ENCODE measurements at places on chromosomes 11 and 22. TPM values are rescaled to one million over a fixed set of nuclear protein-coding genes. Genes with fewer than 3 reads are reported as not detected.
A peak's percentile ranks its signal among the peaks of the same experiment; 100 is the strongest.

Gene UCP3
- 0.99 TPM for total RNA-seq

- no peak for DNase-seq
Measured at GRCh38 chr11:91591021-91591420, 633.6 kb upstream of the FAT3 start.

Gene KCTD14
- 3.5 TPM for total RNA-seq

DNA sequence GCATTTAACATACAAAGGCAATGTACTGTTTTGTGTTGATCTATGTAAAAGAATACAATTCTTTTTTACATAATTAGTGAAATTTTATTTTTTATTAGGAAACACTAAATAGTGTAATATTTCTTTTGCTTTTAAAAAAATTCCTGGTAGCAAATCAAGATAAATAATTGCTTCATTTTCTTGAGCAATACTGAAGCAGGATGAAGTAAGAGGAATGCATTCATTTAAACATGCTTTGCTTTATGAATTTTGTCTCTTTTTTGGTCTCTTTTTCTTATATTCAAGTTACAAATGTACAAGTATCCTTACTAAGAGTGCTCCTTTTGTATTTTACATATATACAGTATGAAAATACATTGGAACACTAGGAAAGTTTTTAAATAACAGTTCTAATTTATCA, 144.4 kb upstream of the TEAD1 start:
- no peak for DNase-seq

DNA sequence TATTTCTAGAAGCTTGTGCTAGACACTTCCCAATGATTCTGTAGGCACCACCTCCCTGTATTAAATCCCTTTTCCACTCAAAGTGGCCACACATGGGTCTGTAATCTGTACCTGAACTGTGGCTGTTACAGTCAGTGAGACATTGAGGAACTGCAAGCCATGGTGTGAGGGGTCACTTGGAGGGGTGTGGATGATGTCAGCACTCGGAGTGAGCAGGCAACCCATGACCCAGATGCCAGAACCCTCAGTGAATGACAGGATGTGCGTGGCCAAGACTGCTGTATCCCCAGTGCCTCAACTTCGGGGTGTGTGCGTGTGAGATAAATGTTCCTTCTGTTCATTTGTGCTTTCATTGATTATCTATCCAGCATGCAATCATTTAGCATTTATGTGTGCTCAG, 14.7 kb upstream of the SHANK3 start:
- DNase-seq: no peak

GRCh38 chr11:94897330-94897768, 76.0 kb downstream of the CWC15 start:
- DNase-seq: peak; percentile 21

Gene PITPNB
- 33.5 TPM for total RNA-seq

- peak; percentile 2 for DNase-seq
Measured at GRCh38 chr11:79940974-79941735, 500.3 kb upstream of the TENM4 start.

- peak; percentile 79 for DNase-seq
Measured at GRCh38 chr11:110376711-110377324, 52.9 kb upstream of the FDX1 start.

GRCh38 chr11:3359092-3359824, 19.7 kb downstream of the ZNF195 start:
- DNase-seq: no peak

Gene ACAD8
- 20.8 TPM for total RNA-seq

DNA sequence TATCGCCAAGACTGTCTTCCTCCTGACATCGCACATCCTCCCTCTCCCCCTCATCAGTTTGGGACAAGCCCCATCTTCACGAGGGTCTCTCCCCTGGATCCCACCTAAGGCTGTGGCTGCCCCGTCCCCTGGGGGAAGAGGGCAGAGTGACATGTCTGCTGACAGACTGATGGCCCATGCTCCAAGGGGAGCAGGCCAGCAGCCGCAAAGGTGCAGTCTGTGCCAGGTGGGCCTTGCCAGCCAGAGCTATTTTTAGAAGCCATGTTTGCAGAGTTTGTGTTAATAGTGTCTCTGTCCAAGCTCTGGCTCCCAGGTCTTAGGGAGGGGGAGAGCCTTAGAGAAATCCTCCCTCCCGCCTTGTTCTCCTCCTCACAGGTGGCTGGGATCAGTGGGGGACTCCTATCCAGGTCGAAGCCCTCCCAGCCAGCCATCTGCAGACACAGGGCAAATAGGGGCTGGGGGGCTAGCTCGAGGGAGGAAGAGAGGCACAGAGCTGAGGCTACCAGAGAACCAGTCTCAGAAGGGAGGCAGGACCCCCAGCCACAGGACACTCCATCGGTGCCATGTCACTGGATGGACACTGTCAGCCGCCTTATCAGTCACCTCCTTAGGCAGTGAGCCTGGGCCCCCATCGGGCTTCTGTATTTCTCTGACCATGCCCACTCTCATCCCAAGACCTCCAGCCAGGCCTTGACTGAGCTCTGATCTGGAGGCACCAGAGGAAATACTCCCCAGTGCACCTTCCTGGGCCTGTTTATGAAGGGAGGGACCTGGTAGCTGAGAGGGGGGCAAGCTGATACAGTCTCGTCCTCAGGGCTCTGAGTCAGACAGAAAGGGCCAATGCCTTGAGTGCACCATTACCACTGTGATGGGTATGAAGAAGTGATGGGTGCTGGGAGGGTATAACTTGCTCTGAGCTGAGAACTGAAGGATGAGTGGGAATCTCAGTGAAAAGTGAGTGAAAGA, 49.3 kb downstream of the CHRDL2 start:
- DNase-seq: no peak

Gene C11orf86
- total RNA-seq: not detected

Gene DEFB131B
- not detected for total RNA-seq

Gene ZBED5
- total RNA-seq: 27.8 TPM

Gene HRAS
- total RNA-seq: 219 TPM

- DNase-seq: no peak
Measured at GRCh38 chr11:100612766-100613165, 74.3 kb upstream of the ARHGAP42 start.

Gene CYB5R2
- 11.3 TPM for total RNA-seq

GRCh38 chr22:22703715-22704114, 59.3 kb downstream of the GGTLC2 start:
- no peak for DNase-seq

GRCh38 chr11:129023968-129024676, 81.5 kb upstream of the TP53AIP1 start:
- peak; percentile 91 for DNase-seq

Gene TMA7B
- not detected for total RNA-seq

Gene GVQW3
- total RNA-seq: 1.3 TPM

Gene DKK3
- 299 TPM for total RNA-seq

GRCh38 chr11:71456294-71456693, 3.3 kb downstream of the NADSYN1 start:
- DNase-seq: no peak

GRCh38 chr11:24678703-24679348, 182.0 kb downstream of the LUZP2 start:
- DNase-seq: no peak

DNA sequence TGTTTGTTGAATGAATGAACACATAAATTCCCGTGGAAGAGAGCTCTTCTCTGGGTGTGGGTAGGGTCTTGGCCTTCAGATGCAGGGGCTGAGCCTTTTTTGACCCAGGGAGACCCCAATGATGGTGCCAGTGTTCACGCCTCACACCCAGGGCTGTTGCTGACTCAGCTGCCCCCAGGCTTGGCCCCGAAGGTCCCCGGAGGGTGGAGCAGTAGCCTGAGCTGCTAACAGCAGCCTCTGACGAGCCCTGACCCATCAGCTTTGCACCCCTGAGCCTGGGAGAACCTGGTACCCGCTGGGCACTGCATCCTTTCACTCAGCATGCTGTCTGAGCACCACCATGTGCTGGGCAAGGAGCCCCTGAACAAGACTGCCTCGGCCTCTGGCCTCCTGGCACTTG, 23.9 kb downstream of the NFAM1 start:
- no peak for DNase-seq

Gene CD44
- 1,362 TPM for total RNA-seq

GRCh38 chr22:28867191-28867590, 16.2 kb upstream of the ZNRF3 start:
- DNase-seq: no peak

Gene KRTAP5-8
- total RNA-seq: not detected

DNA sequence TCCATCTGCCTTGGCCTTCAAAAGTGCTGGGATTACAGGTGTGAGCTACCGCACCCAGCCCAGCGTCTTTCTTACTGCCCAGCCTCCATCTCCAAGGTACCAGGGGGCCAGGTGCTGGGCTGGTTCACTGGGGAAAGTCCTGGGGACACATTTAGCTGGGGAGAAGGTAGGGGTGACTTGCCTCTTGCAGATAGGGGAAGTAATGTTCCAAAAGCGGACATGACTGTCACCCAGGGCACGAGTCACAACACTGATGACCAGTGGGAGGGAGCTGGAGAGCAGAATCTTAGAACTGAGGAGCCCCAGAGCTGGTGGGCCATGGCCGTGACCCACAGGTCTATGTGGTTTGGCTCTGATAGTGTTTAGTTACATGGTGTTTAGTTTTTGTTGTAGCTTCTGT, 2.4 kb upstream of the SLC15A3 start:
- DNase-seq: no peak

DNA sequence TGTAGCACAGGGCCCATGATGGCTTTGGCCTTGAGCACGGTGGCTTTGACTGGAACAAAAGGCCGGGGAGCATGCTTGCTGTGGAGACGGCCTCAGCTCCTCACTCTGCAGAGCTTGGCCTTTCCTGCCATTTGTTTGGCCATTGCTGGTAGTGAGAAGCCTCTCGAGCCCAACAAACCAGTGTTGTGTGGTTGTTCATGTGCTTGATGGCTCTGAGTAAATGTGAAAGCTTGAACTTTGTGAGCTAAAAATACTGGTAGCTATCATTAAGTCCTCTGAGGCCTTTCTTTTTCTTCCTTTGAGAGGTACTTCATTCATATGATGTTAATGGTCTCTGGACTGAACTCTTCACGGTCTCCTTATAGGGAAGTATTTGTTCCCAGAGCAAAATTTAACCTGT, 39.6 kb downstream of the NAT10 start:
- no peak for DNase-seq

- no peak for DNase-seq
Measured at GRCh38 chr11:44555031-44555800, 10.2 kb upstream of the CD82 start.

DNA sequence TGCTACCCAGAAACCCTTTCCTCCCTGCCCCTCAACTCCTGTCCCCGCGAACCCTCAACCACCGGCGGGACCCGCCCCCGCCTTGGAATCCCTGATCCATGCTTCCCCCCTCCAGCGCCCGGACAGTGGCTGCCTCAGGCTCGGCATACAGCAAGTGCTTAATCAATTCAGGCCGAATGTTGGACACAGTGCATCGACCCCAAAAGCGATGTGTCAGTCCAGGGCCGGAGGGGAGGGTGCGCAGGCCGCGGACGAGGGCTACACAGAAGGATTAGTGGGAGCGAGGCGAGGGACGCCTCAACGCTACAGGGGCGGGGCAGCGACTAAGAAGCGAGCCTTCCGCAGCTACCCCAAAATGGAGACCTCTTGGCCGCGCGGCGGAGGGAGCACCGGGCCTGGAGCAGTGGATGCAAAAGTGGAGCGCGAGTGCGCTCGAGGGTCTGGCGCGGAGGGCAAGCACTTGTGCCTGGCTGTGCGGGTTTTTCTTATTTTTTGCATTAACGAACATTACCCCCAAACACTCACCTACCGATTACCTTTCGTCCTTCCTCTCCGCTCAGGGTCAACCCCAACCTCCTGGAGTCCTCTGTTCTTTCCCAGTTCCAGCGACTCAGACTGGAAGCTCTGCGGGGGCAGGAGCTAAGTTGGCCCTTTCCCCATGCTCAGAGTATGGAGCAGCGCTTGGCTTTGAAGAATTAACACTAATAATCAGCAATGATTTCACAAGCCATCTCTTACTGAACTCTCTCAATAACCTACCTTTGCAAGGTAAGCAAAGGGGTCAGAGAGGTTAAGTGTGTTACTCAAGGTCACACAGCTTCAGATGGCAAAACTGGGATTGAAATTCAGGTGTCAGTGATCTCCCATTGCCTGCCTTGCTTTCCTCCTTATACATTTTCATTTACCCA, 30.0 kb upstream of the WNT11 start:
- peak; percentile 66 for DNase-seq
